COR-L47 (cell line): ENCODE measurements at places on chromosomes 4 and X.

DNA sequence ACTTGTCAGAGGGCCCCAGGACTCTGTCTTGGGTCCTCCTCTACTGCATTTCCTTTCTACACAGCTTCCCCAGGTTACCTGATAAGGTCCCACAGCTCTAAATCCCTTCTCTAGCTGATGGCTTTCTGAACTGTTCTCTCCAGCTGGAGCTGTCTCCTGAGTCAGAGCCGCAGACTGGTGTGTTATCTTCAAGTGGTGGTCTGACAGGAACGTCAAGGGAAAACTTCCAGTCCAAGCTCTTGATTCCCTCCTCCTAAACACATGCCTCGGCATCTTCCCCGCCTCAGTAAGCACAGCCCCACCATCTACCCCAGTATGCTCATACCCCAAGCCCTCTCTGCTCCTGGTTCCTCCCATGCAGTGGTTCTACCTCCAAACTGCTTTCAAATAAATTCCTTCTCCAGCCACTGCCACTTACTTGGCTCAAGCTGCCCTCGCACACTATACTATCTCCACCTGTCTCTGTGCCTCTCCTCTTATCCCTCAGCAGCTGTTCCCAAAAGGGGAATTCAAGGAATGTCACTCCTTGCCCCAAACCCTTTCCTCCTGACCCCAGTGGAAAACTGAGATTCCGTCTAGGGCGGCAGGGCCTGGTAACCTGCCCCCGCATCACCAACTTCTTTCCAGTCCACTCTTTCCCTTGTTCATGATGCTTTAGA lies 17.2 kb upstream of the CENPU start:
- DNase-seq, result no peak

GRCh38 chr4:127631420-127631819 lies 1.3 kb upstream of the INTU start:
- no peak for DNase-seq

GRCh38 chr4:72366601-72367000 lies 202.4 kb downstream of the ADAMTS3 start:
- DNase-seq, result no peak

- DNase-seq, result no peak
These were observed 51.7 kb downstream of the ADGRG2 start for GRCh38 chrX:19070555-19070994.

DNA sequence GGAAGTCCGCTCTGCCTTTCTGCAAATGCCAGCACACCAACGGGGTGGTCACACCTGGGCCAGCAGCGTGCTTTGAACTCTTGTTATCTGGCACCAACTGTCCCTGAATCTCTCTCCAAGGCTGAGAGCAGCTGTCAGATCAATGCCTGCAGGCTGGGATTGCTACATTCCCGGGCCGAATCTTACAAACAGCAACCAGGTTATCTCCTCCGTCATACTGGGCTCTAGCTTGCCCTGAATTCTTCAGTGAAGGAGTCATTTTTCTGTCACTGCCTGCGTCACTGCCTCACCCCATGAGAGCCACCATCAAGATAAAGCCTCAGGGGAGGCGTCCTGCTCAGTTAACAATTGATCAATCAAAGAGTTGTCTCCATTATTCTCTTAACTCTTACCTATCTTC lies 329.4 kb upstream of the PPARGC1A start:
- DNase-seq, result no peak

GRCh38 chrX:130523460-130524394 lies 121.9 kb downstream of the RBMX2 start:
- no peak for DNase-seq

GRCh38 chrX:55907968-55908607 lies 190.5 kb downstream of the RRAGB start:
- no peak for DNase-seq

GRCh38 chrX:152926923-152927322 lies 29.1 kb downstream of the ZNF185 start:
- no peak for DNase-seq

GRCh38 chr4:165756836-165757235 lies 116.2 kb upstream of the TLL1 start:
- DNase-seq, result no peak

DNA sequence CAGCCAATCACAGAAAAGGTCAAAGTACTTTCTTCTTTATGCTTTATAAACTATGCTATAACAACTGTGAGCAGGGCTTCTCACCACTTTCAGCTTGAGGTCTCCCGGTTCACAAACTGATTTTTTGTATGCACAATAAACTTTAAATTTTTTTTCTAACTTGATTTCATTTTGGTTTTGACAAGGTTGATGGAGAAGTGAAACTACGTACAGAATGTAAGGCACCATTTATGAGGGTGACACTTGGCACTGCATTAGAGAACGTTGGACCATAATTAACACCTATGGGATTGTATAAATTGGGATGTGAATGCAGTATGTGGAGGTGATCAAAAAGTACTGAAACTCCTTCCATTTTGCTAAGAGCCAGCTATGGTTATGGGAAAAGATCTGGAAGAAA lies 857.9 kb upstream of the HTR2C start:
- DNase-seq, result no peak

DNA sequence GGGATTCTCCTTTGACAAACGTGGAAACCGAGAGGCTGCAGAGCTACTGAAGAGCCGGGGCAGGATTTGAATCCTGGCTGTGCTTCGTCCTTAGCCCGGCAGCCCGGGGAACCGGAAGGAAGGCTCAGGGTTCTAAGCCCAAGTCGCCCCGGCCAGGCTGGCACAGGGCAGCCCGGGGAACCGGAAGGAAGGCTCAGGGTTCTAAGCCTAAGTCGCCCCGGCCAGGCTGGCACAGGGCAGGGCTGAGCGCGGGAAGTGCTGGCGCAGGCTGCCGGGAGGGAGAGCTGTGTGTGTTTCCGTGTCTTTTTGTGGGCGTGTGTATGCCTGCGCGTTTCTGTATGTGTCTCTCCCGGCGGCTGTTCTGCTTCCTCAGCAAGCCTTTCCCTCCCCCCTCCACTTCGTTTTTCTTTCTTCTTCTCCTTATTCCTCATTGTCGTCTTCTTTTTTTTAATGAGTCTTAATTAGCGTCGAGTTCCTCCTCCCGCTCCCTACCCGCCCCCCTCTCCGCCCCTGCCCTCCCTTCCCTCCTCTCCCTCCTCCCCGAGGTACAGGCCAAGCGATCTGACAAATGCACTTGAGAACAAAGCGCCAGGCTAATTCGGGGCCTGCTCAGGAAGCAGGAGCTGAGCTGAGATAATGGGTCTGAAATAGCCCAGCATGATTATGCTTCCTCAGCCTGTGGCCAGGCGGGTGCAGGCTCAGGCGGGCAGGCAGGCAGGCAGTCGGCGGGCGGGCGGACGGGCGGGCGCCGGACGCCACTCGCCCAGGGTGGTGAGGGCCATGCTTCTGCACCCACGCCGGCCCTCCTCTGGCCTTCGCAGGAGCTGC lies 65.9 kb downstream of the EFNB1 start:
- peak; percentile 34 for DNase-seq

GRCh38 chr4:78323439-78323838 lies 228.1 kb upstream of the ANXA3 start:
- no peak for DNase-seq

DNA sequence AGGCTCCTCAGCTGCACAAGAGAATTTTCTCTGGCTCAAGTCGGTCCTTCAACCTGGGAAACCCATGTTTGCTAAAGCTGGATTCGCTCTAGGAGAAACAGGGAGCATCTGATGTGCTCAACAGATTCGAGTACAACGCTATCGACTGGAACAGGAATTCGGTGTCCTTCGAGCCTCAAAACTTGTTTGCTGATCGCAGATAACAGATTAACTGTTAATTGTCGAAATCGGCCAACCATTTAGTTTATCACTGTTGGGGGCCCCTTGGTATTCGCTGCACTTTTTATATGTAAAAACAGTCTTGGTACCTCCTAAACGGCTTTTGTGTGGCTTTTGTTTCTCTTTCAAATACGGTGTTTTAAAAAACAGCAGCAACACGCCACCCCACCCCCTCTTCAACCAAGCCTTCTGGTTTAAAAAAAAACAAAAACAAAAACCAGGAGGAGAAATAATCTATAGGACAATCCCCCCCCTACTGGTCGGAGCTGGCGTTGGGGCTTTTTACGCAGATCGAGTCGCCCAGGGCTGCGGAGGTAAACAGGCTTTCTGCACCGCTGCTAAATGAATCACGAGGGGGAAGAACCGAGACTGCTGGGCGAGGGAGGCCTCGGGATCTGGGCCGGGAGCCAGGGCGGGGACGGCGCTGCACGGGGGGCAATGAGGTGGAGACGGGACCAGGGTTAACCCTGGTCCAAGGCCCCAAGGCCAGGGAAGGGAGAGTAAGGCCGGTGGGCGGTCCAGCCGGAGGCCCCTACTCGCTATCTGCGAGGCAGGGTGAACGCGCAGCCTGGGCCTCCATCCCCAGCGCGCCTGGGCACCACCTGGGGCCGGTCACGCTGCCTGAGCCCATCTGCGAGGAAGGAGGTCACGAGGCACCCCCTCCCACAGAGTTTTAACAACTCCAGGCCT lies 71.7 kb upstream of the BCOR start:
- peak; percentile 63 for DNase-seq

- DNase-seq, result no peak
These were observed 68.3 kb downstream of the TEX13C start for GRCh38 chrX:125387945-125388344.
